ENCODE measurements at places on chromosomes 2 and 18.

GRCh38 chr18:25228410-25228809 lies 123.6 kb downstream of the ZNF521 start:
- DNase-seq: no peak

- DNase-seq: no peak
Observed at GRCh38 chr2:223896833-223897311, 48.3 kb downstream of the WDFY1 start.

DNA sequence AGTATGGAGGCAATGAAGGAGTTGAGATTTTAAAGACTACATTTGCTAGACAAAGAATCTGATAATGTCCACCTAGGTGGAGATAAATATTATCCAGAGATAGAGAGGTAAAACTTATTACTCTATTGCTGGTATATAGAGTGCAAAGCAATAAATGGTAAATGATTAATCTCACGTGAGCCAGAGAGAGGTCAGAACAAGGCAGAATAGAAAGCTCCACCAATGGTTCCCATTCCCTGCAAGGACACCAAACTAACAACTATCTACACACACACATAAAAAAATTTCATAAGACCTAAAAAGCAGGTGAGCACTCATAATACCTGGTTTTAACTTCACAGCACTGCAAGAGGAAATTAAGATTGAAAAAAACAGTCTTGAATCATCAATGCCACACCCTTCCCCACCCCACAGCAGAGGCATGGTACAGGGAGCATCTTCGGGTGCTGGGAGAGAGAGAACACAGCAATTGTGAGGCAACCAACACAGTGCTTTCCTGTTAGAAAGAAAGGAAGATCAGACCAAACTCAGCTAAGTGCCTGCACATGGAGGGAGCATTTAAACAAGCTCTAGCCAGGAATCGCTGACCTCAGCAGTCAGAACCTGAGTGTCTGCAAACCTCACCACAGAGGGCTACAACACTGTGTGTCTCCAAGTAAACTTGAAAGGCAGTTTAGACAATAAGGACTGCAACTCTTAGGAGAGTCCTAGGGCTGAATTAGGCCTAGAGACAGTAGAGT lies 1432.6 kb upstream of the TMEFF2 start:
- DNase-seq: no peak

DNA sequence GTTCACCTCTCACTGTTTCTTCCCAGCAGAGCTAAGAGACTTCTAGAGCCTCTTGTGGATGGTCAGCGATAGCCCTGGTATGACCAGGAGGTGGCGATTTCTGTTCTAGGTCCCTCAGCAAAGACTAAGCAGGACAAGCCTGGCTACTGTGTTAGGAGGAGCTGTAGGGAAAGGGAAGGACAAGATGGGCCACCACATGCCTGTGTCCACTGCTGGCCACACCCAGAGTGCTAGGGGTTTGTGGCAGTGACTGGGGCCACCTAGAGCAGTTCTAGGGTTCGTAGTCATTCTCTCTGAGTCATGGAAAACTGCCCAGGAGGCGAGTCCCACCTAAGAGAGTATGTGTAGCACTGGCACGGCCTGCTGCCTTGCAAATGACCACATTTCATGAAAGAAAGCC lies 179.4 kb downstream of the ALPK2 start:
- no peak for DNase-seq

- no peak for DNase-seq
Observed at GRCh38 chr2:28621172-28622100, 125.6 kb downstream of the PLB1 start.

- no peak for DNase-seq
Observed at GRCh38 chr2:173654161-173654895, 299.7 kb downstream of the CDCA7 start.

DNA sequence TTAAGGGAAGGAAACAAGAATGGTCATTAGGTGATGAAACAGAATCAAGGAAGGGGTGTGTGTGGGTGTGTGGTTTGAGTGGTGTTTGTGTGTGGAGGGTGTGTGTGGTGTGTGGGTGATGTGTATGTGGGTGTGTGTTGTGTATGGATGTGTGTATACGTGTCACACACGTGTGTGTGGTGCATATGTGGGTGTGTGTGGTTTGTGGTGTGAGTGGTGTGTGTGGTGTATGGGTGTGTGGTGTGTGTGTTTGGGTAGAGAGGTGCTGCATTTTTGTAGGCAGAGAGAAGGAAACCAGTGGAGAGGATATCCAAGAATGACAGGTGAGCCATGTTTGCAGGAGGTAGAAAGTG lies 1.1 kb upstream of the CEP192 start:
- DNase-seq: no peak

DNA sequence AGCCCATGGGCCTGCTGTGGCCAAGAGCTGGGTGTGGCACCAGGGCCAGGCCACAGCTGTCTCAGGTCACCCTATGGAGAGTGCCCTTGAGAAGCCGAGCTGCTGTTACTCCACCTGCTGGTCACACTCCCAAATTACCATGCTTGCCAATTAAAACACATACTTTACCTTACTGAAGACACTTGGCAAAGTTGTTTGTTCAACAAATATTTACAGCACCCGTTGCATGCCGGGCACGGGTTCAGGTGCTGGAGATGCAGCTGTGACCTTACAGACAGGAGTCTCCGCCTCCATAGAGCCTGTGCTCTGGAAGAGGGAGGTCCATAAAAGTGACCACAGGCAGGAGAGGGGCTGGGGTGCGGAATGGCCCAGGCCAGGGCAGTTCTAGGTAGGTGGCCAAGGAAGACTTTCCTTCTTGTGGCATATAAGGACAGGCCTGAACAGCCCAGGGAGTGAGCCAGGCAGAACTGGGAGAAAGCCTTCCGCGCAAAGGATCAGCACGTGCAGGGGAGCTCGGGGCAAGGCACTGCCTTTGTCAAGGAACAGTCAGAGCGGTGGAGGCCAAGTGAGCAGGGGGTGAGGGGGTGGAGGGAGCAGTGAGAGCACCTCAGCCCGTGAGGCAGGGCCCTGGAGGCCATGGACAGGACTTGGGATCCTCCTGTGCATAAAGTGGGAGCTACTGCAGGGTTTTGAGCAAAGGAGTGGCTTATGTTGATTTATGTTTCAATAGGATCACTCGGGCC lies 23.6 kb upstream of the RBM44 start:
- no peak for DNase-seq

DNA sequence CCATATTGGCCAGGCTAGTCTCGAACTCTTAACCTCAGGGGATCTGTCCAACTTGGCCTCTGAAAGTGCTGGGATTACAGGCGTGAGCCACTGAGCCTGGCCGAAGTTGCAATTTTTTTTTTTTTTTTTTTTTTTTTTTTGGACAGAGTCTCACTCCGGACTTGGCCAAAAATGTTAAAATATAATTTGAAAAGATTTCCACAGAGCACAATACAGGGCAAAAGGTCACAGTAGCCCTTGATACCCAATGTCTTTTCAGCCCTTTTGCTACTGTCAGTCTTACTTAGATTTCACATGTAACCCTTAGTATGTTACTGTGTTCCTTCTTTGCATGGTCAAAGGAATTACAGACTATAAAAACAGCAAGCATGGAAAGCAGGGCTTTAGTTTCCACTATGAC lies 42.6 kb upstream of the MAPRE2 start:
- DNase-seq: no peak

DNA sequence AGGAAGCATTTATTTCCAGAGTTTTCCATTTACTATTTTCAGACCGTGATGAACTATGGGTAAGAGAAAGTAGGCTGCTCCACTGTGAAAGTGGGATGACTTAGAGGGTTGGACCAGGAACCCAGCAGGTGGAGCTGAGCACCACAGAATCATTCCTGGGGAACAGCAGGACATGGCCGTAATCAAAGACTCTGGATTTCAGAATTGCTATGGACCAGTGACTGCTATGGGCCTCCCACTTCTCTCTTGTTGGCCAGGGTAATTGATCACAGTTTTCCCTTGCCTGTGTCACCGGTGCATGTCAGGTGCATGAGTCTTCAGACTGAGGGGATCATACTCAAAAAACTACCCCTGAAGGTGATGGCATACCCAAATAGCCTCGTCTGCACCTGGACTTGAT lies 90.6 kb upstream of the GPC1 start:
- DNase-seq: no peak

DNA sequence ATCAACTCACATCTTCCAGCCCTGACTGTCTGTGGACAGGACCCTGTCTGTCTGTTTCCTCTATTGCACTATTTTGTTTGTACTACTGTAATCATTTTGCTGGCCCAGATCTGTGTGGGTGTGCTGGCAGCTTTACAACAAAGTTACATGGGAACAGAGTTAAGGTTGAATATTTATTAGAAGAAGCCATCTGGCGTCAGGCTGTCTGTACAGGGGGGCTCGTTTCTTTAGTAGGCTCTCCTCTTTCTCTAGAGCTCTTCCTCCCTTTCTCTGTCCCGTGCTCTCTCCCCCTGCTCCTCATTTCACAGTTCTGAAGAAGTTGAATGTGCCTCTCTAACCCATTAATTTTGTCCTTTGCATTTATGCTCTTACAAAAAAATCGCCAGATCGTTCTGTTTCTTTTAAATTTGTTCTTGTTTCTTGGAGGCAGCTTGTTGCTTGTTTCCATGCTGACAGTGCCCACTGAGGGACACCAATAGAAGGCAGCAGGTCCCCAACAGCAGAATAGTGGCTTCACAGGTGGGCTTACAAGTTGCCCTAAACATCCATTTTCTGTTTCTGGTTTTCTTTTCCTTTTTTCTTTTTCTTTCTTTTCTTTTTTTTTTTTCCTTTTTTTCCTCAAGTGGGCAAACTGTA lies 315.2 kb upstream of the ZEB2 start:
- no peak for DNase-seq

- DNase-seq: no peak
Observed at GRCh38 chr2:203490391-203490790, 44.7 kb downstream of the RAPH1 start.

GRCh38 chr2:108918156-108918874 lies 70.7 kb downstream of the EDAR start:
- no peak for DNase-seq
